ENCODE measurements at places on chromosomes 4 and X. TPM values are rescaled to one million over a fixed set of nuclear protein-coding genes. Genes with fewer than 3 reads are reported as not detected.
A peak's percentile ranks its signal among the peaks of the same experiment; 100 is the strongest.

DNA sequence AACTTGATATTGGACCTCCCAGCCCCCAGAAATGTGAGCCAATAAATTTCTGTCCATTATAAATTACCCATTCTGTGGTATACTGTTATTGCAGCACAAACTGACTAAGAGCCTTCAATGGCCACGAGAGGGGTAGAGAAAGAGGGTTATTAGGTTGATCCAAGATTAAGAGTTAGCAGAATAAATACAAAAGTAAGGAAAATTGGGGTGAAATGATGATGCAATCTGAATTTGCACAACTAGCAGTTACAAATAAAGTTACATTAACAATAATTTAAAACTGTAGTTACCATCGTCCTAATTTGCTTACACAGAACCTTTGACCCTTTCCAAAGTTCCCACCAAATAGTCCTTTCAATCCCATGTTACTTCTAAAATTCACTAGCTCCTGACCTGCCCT lies 54.2 kb downstream of the F8 start:
- DNase-seq = no peak

DNA sequence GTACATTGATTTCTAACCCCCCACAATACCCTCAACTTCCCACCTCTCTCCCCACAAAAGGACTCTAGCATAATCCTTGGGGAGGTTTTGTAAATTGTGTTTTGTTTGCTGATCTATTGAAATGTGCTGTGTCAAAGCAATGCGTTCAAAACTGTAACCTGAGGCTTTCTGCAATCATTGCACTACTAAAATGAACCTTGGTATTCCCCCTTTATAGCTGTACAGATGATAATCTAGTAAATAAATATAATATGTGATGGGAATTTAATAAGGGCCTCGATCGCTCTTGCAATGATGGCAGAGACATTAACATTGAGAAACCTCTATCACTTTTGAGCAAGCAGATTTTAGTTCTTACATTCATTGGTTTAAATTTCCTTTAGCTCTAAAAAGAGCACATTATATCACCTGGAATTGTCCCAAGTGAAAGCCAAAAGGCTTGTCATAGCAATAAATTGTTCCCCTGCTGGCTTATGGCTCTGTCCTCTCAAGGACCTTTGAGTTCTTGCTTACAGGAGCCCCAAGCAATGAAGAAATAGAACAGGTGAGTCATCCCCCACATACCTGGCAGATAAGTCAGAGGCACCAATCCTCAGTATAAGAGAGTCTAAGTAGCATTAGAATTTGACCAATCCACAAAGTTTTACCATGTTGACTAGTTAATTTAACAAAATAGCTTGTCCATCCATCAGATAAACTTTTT lies 18.4 kb upstream of the ACE2 start:
- no peak for DNase-seq

GRCh38 chrX:130109429-130110378 lies 593 bp downstream of the ELF4 start:
- DNase-seq = no peak

GRCh38 chr4:10461850-10462400 lies 4.7 kb upstream of the ZNF518B start:
- no peak for DNase-seq

DNA sequence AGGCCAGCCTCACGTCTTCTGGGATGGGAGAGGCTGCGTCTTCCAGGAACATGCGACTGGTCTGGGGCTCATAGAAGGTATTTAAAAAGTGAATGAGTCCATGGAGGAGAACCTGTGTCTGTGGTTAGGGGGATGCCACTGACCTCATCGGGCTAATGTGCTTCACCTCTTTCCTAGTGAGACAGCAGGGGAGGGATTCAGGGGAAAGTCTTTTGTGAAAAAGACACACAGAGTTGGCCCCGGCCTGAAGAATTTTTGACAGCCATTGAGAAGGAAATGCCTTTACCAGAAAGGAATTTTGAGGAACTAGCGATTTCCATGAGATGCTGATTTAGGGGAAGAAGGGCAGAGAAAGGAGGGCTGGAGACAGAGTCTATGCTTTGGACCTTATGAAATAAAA lies 11.0 kb upstream of the C4orf50 start:
- no peak for DNase-seq

- DNase-seq = peak; percentile 79
Measured at GRCh38 chrX:151680805-151681204, 14.5 kb upstream of the PRRG3 start.

Gene GRID2
- total RNA-seq = not detected

GRCh38 chr4:138307319-138307718 lies 65.2 kb upstream of the SLC7A11 start:
- no peak for DNase-seq

DNA sequence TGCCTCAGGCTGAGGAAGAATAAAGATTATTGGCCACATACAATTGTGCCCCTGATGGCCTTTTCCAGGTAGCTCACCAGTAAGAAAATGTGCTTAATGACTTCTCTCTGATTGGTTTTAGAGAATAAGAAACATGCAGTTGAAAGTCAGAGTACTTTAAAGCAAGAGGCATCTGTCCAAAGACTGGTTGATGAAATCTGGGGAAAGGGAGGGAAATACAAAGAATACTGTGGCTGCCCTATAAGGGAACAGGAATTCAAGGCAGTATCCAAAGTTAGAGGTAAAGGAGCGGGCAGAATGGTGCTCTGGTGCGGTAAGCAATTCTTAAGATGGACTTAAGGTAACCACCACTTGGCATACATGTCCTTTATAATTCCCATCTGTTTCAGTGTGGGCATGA lies 11.4 kb downstream of the PBDC1 start:
- DNase-seq = no peak

DNA sequence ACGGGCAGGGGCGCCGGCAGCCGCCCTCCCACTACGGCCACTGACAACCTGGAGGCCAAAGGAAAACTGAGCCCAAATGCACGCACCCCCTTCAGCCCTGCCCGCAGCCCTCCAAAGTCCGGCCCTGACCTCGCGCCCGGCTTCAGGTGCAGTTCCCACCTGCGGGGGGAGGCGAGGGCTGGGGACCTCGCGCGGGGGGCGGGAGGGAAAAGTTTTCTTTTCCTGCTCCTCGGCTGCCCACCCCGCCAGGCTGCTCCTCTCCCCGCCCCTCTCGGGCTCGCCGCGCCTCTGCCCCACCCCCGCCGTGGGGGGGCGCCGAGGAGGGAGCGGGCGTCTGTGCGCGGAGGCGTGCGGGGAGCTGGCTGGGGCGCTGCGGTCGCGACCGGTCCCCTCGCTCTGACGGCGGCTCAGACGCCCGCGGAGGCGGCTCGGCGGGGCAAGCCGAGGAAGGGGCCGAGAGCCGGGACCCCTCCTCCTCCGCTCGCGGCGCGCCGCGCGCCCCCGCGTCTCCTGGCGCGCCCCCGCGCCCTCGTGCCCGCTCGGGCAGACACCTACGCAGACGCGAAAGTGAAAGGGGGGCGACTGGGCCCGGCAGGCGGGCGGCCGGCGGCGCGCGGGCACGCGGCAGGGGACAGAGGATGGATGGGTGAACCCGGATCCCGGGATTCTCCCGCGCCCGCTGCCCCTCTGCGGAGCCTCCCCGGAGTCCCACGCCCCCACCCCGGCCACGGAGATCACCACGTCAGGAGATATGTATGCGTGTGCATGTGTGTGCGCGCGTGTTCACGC lies 3.1 kb upstream of the NR3C2 start:
- no peak for DNase-seq

DNA sequence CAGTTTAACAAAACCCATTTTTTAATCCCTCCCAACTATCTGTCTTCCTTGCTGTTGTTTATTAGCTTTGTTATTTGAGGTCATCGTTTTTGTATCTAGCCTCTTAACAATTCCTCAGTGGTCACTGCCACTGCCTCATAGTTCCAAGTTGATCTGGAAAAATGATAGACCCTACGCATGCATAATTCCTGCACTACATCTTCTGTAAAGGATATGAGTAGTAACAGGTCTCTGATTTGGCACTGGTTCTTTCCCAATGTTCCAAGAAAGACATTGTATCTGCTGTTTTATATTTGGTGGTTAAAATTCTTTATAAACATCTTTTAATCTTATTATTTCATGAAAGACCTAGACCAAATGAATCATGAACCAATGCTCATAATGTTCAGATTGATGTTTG lies 166.6 kb downstream of the ZNF330 start:
- no peak for DNase-seq

Gene SRPX2
- 37.8 TPM for total RNA-seq

DNA sequence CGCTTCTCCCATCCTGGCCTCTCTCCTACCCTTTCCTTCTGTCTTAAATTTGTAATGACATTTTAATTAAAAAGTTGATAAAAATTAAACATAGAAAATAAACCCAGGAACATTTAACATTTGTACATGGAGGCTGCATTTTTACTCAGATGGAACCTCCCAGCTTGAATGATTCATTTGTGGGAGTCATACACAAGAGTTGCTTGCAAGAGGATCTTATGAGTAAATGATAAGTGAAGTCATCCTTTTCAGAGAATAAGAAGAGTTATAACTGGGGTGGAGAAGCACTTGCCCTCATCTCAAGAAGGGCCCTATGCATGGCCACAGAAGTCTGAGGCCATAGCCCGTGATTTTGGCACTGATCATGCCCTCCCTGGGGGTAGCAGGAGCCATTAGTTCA lies 482.9 kb upstream of the BOD1L1 start:
- DNase-seq = no peak

DNA sequence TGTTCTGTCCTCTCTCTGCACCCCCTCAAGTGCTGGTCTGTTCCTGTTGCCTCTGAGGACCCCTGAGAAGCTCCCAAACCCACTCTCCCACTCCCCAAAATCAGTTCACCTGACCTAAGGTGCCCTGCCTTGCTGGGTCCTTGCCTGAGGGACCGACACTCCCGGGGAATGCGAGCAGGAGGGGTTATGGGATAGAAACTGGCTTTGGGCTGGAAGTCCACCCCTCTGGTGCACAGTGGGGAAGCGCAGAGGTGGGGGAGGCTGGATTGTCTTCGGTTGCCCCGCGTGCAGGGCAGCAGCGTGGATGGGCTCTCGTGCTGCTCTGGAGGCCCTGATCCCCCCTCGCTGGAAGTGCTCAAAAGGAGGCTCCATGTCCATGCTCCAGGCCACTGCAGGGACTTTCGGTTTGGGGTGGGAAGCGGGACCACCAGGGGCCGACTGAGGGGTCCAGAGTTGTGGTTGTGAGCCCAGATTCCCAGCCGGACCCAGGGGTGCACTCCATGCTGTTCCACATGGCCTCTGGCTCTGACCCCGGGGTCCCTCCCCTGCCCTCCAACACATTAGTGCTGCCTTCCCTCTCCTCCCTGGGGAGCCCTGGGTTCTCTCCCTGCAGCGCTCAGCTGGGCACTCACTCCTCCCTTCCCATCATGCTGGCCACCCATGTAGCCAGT lies 7.6 kb downstream of the SORCS2 start:
- DNase-seq = no peak

- peak; percentile 77 for DNase-seq
Measured at GRCh38 chr4:139795527-139796314, 130.1 kb downstream of the MGST2 start.

- DNase-seq = no peak
Measured at GRCh38 chrX:101370888-101371504, 15.0 kb downstream of the BTK start.

DNA sequence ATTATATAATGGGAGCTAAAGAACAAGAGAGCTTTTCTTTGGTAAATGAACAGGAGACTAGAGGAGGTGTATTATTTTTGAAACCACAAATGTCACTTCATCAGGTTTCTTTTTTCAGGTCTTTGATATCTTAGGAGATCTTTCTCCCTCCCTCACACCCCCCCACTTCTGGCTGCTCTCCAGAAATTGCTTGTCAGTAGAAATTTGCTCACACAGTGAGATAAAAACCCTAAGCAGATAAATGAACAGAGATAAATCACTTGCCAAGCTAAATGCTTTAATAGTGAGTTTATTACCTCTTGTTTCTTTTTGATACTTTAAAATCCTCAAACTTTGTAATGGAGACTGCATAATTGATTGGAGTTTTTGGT lies 421.2 kb upstream of the TENM3 start:
- DNase-seq = no peak

Gene EMCN
- total RNA-seq = 26.3 TPM

Gene HPGD
- total RNA-seq = 63.3 TPM

GRCh38 chr4:16021804-16022560 lies 59.0 kb upstream of the FGFBP2 start:
- no peak for DNase-seq

DNA sequence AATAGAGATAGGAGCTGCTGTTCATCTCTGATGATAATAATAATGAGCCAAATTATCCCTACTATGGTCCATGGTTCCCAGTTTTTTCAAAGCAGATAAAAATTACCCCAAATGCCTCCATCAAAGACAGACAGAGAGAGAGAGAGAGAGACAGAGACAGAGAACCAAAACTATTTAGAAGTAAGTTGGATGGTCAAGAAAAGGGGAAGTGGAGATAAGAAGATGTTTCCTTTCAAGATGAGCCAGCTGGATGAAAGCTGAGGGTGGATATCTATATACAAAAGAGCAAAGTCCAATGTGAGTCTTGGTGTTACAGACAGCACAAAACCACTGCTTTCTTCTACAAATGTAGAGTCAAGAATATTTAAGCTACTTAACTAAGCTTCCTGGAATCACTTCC lies 173.9 kb downstream of the GRIA3 start:
- no peak for DNase-seq

GRCh38 chrX:19827088-19827487 lies 60.3 kb downstream of the SH3KBP1 start:
- no peak for DNase-seq

GRCh38 chrX:45323387-45323786 lies 122.7 kb upstream of the DIPK2B start:
- no peak for DNase-seq

- no peak for DNase-seq
Measured at GRCh38 chr4:142079959-142080358, 443.6 kb downstream of the IL15 start.

Gene TCEAL7
- total RNA-seq = 8.2 TPM

- no peak for DNase-seq
Measured at GRCh38 chrX:124619710-124620109, 273.3 kb downstream of the SH2D1A start.

- DNase-seq = no peak
Measured at GRCh38 chrX:153948002-153948466, 3.6 kb upstream of the RENBP start.

DNA sequence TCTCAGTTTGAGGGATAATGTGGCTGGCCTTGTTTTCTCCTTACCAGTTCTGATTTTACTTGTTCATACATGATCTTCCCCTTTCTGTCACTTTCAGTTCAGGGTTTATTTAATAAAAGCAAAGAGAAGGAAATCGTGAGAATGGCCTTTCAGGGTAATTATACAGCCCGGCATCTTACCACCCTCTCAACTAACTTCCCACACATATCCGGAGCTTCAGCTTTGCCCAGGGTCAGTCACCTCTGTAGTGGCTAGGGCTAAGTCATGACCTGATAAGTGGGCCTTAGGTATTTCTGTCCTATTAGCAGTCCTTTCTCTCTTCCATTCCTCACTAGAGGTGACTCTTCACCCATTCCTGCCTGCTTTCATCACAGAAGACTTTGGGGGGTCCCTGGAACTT lies 15.8 kb downstream of the TRPC5 start:
- no peak for DNase-seq

Measured in esophagus muscularis mucosa (tissue), 4 donors.